T1000 (cell line): ENCODE measurements at places on chromosomes 1 and 21.

GRCh38 chr1:47852006-47852718, 145.0 kb downstream of the TRABD2B start:
- DNase-seq = no peak

DNA sequence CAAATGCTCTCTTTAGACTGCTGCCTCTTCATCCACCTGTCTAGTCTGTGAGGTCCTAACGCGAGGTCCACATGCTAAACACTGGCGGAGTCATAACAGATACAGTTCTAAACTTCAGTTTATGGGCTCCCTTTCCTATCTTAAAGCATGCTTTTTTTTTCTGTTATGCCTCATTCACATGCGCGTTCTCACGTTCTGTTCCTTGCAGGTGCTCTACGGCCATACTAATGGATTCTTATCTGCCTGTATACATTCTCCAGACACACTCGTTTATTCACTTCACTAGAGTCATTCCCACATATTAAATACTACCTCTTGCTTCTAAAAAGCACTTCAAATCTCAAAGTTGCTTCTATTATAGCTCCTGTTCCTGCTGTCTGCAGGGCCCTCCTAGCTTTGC, 38.7 kb downstream of the PHC2 start:
- no peak for DNase-seq

DNA sequence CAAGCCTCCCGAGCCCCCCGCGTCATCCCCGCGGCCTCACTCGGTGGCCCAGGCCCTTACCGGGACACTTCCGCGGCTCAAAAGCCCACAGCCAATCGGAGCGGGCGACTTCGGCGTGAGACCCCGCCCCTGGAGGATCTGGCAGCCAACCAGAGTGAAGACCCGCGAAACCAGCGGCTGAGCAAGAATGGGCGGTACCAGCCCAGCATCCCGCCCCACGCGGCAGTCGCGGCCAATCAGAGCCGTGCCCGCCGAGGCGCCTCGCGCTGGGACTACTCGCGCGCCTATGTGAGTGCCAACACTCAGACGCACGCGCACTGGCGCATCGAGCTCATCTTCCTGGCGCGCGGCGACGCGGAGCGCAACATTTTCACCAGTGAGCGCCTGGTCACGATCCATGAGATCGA, 22.5 kb downstream of the DISP3 start:
- no peak for DNase-seq

DNA sequence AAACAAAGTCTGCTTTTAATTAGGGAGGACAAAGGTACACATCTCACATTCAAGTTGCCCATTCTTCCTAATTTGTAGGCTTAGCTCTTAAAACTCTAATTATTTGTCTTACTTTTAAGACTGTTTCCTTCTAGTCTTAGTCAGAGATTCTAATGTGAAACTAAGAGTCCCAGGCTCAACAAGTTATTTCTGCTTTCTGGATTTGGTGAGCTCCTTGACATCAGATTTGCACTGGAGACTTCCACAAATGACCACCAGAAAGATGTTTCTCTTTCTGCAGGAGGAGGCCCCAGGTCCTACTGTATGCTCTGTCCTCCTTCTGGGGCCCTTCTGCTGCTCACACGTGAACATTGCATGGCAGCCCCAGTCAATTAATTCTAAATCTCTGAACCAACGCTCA, 194.2 kb upstream of the JUN start:
- DNase-seq = no peak

- DNase-seq = no peak
These were observed 37.2 kb downstream of the GNB1 start for GRCh38 chr1:1853593-1854257.

DNA sequence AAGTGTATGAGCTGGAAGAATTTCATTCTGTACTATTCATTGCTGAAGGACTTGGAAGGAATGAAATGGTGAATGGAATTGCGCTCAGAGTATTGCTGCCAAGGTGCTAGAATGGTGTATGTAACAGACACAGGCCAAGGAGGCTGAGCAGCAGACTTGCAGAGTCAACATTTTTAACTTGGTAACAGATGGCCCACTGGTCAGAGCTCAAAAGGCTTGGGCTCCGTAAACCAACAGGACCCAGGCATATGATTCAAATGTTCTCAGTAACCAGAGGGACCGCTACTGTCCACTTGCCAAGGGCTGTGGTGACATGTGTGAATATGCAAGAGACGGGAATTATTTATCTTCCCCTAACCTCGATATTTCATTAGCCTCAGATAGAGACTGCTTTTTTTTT, 28.8 kb upstream of the PTGFRN start:
- no peak for DNase-seq

- no peak for DNase-seq
These were observed 18.7 kb downstream of the PSMB4 start for GRCh38 chr1:151418081-151418480.

- no peak for DNase-seq
These were observed 266.3 kb upstream of the OLFM3 start for GRCh38 chr1:102262994-102263393.

DNA sequence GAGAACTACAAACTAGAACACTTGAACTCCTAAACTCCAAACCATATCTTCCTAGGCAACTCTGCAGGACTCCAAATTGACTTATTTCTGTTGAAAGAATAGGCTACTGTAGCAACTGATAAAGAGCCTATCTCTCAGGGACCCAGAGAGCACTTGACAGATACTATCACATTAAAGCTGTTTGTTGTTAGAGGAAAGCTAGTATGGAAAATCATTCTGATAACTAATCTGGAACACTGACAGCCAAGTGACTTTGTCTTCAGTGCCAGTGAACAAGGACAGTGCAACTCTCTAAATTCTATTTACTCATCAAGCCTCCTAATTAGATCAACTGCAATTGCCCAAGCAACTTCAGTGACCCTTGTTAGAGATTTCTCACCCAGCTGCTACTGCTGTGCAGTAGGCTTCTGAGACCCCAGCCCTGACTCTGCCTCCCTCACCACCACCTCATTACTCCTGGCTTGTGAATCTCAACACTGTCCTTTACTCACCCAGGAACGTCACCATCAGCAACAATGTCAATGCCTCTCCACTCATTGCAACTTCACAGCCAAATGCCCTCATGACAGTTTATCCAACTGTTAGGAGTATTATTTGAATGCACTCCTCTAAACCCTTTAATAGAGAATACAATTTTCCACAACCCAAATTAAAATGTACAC, 7.4 kb upstream of the RGS13 start:
- no peak for DNase-seq

DNA sequence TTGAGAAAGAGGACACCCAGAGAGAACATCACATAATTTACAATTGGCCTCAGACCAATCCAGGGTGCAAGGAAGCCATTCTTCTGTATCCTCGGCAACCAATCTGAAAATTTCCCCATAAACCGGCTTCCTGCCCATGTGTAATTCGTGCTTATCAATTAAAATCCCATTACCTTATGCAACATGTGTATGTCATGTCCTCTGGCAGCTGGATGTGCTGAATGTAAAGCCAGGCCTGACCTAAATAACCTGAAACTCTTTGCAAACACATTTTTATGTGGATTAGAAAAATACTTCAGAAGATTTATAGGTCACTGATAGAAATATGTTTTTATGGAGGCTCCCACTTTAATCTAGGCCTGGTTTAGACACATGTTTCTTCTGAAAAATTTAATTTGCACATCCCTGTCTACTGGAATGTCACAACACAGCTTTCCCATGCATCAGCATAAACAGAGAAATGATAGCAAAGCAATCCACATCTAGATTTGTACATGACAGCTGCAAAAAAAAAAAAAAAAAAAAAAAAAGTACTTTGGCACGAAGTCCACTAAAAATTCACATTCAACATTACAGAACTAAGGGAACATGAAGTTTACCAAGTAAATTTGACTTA, 69.4 kb upstream of the SAMSN1 start:
- DNase-seq = no peak

- DNase-seq = no peak
These were observed 26.3 kb upstream of the PTGFR start for GRCh38 chr1:78464449-78464891.

DNA sequence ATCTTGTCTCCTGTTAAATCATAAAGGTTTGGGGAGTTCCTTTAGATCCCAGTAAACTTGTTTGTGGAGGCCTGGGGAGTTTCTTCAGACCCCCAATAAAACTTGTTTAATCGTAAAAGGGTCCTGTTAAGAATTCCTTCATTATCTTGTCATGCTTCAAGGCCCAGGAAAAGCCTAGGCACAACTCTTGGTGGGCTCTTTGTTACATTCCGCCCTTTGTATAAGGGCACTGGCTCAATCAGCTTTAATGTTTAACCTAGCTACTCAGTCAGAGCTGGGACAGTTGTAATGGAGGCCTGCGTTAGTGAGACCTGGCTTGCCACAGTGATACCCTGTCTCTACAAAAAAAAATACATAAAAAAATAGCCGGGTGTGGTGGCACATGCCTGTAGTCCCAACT, 77.2 kb downstream of the MPZL1 start:
- no peak for DNase-seq

GRCh38 chr1:181541947-181542346, 58.6 kb downstream of the CACNA1E start:
- no peak for DNase-seq

- DNase-seq = no peak
These were observed 6.7 kb downstream of the PLA2G4A start for GRCh38 chr1:186835448-186835847.

GRCh38 chr1:174398246-174398645, 49.5 kb upstream of the GPR52 start:
- peak; percentile 7 for DNase-seq

- DNase-seq = no peak
These were observed 14.7 kb downstream of the CSF1 start for GRCh38 chr1:109925159-109925990.

GRCh38 chr1:236659792-236660587, 26.3 kb upstream of the ACTN2 start:
- no peak for DNase-seq
